KBM-7 (cell line): ENCODE measurements at places on chromosomes 1 and 21.

GRCh38 chr1:186884251-186884650, 55.5 kb downstream of the PLA2G4A start:
- no peak for DNase-seq

DNA sequence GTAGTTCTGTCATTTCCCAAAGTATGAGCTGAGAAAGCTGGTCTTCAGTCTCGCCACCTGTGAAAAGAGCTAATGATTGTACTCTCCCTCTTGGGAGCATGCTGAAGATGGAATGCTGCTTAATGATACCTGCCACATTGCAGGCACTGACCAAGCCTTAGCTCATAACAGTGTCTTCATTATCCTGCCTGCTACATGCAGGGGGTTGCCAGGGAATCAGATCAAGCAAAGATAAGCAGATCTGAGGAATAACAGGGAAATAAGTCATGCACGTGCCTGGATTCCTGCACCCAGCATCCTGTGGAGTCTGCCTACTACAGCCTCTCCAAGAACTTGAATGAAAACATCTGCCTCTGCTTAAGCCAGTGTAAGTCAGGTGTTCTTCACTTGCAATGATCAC, 667.3 kb downstream of the NPHP4 start:
- no peak for DNase-seq

DNA sequence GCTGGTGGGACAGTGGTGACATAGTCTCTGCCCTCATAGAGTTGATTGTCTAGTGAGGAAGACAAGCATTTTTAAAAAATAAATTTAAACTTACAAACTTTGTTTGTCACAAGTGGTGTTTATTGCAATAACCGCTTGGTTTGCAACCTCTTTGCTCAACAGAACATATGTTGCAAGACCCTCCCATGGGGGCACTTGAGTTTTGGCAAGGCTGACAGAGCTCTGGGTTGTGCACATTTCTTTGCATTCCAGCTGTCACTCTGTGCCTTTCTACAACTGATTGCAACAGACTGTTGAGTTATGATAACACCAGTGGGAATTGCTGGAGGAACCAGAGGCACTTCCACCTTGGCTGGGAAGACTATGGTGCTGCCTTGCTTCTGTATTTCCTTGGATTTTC, 58.4 kb downstream of the LAMC2 start:
- DNase-seq = no peak

DNA sequence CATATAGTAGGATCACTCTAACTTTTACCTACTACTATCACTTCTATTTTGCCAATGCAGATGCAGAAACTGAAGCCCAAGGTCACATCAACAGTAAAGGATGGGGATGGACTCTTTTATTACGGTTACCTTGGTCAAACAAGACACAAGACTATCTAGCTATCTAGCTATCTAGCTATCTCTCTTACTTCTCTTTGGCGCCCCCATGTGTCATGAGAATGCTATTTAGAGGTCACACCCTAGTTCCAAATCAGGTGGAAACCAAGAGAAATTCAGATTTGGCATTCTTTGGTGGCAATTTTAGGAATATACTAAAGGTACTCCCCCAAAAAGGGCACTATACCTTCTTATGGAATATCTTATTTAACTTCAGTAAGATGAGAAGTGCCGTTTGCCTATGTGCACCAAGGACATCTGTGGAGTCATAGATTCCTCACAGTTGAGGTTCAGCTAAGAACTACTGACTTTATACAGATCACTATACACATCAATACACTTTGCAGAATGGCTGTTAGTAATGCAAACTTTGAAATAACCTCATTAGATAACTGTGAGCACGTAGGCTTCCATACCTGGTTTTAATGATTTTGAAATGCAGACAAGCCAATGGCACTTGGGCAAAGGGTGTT, 6.7 kb downstream of the ZNF648 start:
- peak; percentile 39 for DNase-seq

DNA sequence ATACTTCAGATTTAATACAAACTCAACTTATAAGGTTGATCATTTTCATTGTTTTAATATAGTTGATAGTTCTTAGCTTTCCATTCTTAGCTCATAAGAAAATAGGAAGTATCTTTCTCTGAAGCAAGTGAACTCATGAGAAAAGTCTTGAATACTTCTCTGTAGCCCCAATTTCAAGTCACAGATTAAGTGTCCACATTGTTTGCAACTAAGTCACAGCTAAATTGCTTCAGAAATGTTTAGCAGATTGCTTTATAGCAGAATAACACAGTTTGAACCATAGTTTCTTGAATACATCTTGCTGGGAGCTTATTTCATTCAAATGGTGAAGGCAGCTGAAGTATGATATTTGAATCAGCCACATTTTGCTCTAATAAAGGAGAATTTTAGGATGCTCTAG, 10.6 kb upstream of the PKN2 start:
- no peak for DNase-seq

- no peak for DNase-seq
Measured at GRCh38 chr1:7388488-7389185, 382.5 kb upstream of the VAMP3 start.

DNA sequence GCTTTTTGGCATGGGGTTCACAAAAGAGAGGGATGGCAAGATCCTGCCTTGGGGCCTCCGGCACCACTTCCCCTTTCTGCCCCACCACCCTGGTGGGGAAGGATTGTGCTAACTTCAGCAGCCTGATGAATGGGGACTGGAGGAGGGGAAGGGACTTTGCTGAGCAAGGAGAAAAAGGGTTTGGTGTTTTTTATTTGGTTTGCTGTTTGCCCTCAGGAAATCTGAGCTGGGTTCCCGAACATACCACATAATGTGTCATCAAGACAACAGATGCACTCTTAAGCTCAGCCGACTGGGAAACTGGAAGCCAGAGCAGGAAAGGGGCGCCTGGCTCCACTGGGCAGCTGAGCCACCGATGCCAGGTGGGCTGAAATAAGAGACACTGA, 19.8 kb downstream of the OLFML2B start:
- DNase-seq = peak; percentile 82

DNA sequence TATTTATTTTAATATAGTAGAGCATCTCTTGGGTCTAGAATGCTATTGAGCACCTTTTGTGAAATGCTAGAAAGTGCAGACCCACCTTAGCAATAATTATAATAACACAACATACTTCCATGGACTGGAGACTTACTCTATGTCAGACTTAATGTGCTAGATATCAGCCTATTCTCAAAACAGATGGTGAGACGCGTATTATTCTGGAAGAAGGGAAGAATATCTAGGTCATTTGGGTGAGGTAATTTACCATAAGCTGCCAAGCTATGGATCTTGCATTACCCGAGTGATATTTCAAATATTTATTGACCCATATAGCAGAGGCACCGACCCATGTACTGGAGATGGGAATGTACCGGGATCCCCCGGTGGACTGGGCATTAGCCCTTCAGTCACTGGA, 20.6 kb upstream of the IFNLR1 start:
- DNase-seq = no peak

DNA sequence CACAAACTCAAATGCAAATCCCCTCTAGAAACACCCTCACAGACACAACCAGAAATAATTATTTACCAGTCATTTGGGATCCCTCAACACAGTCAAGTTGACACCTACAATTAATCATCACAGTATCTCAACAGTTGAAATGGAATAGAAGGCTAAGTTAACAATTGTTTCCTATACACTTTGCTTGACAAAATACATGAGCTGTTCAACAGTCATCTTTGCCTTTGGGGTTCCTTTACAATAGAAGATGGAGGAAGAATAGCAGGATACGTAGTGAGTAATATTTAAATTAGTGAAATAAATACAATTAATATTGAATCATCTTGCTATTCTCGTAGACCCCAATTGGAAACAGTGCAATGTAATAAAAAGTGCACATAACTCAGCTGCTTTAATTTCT, 487.3 kb upstream of the ADAMTS5 start:
- DNase-seq = no peak

GRCh38 chr1:1914971-1915692, at the start of gene CALML6:
TSS of gene CALML6 (plus strand) at chr1:1915260. CDS start at chr1:1915281, 21 bp downstream.
- no peak for DNase-seq

- DNase-seq = peak; percentile 48
Measured at GRCh38 chr1:226308166-226308722, 720 bp downstream of the LIN9 start.

GRCh38 chr1:204544321-204544720, 28.1 kb downstream of the MDM4 start:
- DNase-seq = no peak

DNA sequence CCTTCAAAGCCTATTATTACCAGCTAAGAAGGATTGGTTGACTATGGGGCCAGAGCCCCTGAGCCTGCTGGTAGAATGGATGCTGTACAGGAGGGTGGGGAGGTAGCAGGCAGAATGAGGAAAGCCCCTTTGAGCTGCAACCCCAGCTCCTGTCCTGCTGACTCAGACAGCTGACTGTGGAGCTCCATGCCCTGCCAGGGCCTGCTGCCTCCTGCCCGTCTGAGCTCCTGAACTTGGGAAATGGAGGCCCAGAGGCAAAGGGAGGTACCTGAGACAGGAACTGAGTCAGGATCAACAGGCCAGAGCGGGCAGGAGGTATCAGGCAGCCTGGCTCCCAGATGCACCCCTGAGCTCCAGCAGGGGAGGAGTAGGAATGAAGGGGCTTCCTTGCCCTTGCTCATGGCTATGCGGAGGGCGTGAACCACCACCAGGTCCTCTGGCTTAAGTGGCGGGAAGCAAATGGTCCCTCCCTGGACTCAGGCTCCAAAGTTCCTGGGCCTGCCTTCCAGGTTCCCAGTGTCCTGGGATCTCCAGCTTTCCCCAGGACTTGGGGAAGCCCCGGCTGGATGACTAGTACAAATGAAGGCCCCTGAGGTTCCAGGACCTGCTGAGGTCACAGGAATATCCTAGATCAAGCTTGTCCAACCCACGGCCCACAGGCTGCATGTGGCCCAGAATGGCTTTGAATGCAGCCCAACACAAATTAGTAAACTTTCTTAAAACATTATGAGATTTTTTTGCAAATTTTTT, 3.9 kb upstream of the SFN start:
- no peak for DNase-seq

DNA sequence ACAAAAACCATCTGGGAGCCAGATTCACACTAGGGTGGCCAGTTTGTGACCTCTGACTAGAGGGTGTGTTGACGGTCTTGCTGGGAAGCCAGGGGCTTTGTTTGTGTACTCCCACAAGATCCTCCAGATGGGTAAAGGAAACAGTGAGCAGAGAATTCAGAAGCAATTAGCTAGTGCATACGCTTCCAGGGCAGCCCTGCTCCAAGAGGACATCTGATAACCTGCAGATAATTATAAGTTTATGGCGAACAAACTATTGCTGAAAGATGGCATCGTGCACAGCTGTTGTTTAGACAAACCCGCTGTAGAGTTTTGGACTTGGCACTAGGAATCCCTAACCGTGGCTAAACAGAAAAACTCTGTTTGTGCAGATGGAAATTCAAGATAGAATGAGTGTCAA, 326.4 kb downstream of the TGFB2 start:
- DNase-seq = no peak

- no peak for DNase-seq
Measured at GRCh38 chr1:56229186-56229585, 350.2 kb downstream of the PLPP3 start.

DNA sequence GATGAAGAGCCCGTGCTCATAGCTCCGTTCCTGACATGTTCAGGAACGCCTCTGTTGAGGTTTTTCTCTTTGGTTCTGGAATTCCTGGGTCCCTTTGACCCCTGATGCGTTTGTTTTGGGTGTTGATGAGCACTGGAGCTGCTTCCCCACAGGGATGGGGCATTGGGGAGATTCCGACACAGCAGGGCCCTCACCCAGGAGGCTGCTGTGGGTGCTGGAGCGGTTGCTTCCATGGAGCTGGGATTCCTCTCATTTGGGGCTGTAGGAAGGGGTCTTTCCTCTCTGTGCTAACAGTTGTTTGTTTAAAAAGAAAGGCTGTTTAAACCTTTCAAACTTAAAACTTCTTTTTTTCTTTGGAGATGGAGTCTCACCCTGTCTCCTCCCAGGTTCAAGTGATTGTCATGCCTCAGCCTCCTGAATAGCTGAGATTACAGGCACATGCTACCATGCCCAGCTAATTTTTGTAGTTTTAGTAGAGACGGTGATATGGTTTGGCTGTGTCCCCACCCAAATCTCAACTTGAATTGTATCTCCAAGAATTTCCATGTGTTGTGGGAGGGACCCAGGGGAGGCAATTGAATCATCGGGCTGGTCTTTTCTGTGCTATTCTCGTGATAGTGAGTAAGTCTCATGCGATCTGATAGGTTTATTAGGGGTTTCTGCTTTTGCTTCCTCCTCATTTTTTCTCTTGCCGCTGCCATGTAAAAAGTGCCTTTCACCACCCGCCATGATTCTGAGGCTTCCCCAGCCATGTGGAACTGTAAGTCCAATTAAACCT, 48.9 kb downstream of the SKI start:
- no peak for DNase-seq

DNA sequence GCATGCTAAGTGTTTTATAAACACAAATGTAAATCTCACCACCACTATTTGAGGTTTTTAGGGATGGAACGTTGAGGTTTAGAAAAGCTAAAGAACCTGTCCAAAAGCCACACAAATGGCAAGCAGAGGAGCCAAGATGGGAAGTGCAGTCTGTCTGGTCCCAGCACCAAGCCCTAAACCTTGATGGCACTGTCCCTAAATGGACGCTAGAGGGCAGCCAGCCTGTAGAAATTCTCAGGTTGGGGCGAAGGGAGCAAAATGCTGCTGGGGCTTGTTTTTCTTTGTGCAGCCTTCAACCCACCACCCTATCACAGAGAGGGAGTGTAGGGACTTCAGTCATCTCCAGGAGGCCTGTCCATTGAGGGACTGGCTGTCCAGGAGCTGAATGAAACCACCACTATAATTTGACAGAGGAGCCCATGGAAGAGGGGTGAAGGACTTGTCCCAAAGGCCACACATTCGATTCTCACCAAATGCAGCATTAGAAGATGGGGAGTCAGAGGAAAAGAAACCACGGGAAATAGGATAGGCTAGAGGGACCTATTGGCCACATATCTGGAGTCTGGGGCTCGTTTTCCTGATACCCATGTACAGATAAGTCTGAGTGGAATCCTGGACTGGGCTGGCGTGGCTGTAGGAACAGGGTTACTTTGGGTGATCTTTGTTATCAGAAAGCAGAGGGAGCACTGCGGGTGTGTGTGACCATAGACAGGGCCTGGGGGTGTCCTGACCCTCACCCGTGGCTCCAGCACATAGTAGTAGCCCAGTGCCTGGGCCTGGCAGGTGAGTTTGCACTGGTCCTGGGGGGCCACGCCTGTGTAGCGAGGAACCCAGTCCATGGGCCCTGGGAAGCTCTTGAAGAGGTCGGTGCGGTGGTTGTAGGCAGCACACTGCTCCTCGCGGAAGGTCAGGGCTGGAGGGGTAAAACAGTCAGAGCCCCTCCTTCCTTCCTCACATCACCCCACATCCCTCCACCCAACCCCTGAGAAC, 6.1 kb downstream of the ADAMTS4 start:
- peak; percentile 86 for DNase-seq

DNA sequence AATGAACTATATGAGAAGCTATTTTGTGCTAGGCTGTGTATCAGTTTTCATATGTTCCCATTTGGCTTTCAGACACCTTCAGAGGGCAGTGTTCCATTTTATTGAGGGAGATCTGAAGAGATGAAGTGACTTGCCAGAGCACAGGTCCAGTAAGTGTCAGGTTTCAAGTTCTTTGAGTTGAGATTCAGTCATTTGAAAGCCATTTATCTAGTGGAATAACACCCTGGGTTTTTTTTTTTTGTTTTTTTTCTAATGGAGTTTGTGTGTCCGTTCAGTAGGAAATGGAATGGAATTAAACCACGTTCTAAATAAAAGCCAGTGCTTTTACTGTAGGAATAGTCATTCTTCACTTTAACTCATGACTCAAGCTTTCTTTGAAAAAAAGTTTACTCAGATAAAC, 652.9 kb upstream of the USP24 start:
- DNase-seq = no peak

GRCh38 chr1:227378871-227379554, 60.7 kb upstream of the CDC42BPA start:
- DNase-seq = no peak

GRCh38 chr1:151834239-151834638, 2.6 kb upstream of the RORC start:
- no peak for DNase-seq
